Testis (tissue), 5 donors: ENCODE measurements at places on chromosomes 13 and 19.

- peaks cover 30% of the 10 kb centered on the region for H3K4me1 ChIP-seq
- no peaks in the 10 kb centered on the region for H3K27me3 ChIP-seq
- peak overlapping the region; percentile 99 for H3K27ac ChIP-seq
- H3K36me3 ChIP-seq, result no peaks in the 10 kb centered on the region
- DNase-seq, result peak; percentile 40
Measured at GRCh38 chr13:51804295-51805172, 571 bp upstream of the DHRS12 start.

DNA sequence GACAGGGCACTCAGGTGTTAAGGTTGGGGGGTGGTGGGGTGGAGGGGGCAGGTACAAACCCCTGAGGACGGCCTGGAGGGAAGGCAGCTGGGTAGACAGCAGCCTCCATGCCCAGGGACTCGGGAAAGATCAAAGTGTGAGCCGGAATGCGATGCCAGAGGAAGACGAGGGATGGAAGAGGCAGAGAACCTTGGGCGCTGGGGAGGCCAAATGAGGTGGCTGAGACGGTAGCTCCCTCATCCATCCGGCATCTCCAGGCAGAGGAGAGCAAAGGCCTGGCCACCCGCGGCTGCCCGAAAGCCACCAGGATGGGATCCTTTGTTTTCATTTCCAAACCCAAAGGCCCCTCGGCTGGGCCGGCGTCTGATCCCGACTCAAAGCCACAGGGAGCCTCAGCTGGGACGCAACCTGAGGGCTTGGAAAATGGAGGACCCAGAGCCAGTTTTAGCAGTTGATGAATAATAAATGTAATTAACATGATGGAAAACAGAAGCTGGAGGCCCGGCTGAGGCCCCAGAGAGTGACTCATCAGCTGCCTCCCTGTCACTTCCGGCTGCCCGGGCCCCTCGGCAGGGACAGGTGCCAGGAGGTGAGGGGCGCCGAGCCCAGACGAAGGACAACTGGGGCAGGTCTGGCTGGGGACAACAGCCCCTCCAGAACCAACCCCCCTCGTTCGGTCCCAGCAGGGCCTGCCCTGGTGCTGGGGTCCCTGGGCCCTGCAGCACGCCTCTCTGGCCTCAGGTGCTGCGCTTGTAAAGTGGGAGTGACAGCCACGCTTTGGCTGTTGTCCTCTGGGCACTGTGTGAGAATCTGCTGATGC, 61.6 kb downstream of the CEBPG start:
- no peak overlapping the region for H3K4me3 ChIP-seq
- H3K4me1 ChIP-seq, result peaks cover 3% of the 10 kb centered on the region
- no peak overlapping the region for H3K27ac ChIP-seq
- DNase-seq, result no peak
- H3K36me3 ChIP-seq, result no peaks in the 10 kb centered on the region

- H3K27ac ChIP-seq, result no peak overlapping the region
- DNase-seq, result peak; percentile 39
- peaks cover 16% of the 10 kb centered on the region for H3K4me1 ChIP-seq
- no peaks in the 10 kb centered on the region for H3K36me3 ChIP-seq
Measured at GRCh38 chr19:39497996-39498797, 550 bp upstream of the DLL3 start.

GRCh38 chr19:42069619-42070351, at the start of gene GRIK5:
GRIK5 (minus strand) TSS chr19:42070206; CDS start chr19:42065770, 4,436 bp downstream.
- H3K36me3 ChIP-seq, result no peaks in the 10 kb centered on the region
- no peak for DNase-seq
- no peak within 1 kb of the TSS for H3K4me3 ChIP-seq

DNA sequence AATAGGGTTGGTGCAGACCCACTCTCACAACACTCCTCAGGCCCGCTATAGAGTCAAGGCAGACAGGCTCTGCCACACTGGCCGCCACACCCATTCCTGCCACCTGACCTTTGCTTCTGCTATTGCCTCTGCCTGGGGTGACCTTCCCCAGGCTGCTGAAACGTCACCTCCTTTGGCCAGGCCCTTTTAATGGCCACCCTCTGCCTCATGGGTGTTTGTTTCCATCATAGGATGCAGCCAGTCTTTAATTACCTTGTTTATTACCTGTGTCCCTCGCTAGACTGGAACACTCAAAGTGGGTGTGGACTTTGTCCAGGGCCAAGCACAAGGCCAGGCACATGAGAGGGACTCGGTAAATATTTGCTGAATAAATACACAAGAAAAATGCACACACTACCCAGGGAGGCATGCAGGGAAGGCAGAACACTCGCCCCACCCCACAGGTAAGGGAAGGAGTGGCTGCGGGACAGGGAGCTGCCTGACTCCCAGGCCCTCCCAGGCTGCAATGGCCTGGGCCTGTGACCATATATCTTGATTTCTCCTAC, 3.2 kb downstream of the LSM4 start:
- H3K36me3 ChIP-seq, result no peaks in the 10 kb centered on the region
- no peak overlapping the region for H3K27ac ChIP-seq
- DNase-seq, result no peak
- no peak overlapping the region for H3K4me3 ChIP-seq
- peaks cover 24% of the 10 kb centered on the region for H3K4me1 ChIP-seq

DNA sequence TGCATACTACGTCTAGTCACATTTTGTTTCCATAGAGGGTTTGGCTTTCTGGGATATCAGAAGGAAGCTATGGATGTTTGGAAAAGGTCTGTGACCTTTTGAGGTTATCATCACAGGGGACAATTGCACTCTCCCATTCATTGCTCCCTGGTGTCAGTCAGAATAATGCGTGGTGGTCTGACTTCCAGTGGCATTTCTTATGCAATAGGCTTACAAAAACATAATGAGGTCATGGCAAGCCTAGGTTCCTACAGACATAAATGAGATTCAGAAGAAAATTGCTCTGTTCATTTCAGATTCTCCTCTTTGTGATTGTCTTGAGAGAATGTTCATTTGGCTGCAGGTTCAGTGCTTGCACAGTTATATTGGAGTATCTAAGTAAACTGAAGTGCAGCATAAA, 54.6 kb downstream of the ARHGAP35 start:
- no peaks in the 10 kb centered on the region for H3K27me3 ChIP-seq
- no peaks in the 10 kb centered on the region for H3K36me3 ChIP-seq
- DNase-seq, result no peak
- no peak overlapping the region for H3K27ac ChIP-seq
- no peak overlapping the region for H3K4me3 ChIP-seq

- no peaks in the 10 kb centered on the region for H3K36me3 ChIP-seq
- DNase-seq, result no peak
- peaks cover 5% of the 10 kb centered on the region for H3K4me1 ChIP-seq
- H3K27ac ChIP-seq, result no peak overlapping the region
- H3K27me3 ChIP-seq, result no peaks in the 10 kb centered on the region
Measured at GRCh38 chr13:31962731-31963370, 68.7 kb upstream of the FRY start.

DNA sequence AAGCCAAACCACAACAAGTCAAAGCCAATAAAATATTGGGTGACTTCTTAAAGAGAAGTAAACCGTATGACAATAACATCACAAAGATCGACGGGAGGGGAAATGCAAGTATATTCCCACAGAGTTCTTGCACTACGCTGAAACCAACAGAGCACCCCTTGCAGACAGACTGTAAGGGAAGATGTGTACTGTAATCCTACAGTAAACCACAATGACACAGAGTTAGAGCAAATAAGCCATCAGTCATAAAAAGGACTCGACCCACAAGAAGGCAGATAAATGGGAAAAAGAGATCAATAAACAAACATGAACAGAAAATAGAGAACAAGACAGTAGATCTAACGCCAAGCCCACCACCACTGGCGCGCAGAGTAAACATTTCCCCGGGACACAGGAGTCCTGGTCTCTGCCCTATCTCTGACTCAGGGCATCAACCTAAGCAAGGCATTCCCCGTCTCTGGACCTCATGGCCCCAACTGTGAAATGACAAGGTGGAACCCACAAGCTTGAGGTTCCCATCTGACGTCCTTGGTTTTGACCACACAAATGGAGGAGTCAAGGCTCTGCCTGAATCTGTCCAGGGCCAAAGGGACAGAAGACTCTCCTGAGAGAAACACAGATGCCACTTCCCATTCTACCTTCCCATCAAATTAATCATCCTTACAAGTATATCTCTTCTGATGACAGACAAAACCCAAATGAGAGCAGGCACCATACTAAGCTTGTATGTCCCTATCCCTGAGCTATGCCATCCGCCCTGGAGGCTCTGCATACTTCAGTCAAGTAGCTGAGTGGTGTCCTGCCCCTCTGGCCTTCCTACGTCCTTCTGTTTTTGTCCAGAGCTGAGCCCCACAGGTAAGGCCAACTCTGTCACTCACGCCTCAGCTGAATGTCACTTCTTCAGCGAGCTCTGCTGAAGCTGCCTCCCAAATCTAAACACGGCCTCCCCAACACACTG, 15.0 kb downstream of the SAFB2 start:
- H3K4me3 ChIP-seq, result no peak overlapping the region
- no peaks in the 10 kb centered on the region for H3K27me3 ChIP-seq
- DNase-seq, result no peak

DNA sequence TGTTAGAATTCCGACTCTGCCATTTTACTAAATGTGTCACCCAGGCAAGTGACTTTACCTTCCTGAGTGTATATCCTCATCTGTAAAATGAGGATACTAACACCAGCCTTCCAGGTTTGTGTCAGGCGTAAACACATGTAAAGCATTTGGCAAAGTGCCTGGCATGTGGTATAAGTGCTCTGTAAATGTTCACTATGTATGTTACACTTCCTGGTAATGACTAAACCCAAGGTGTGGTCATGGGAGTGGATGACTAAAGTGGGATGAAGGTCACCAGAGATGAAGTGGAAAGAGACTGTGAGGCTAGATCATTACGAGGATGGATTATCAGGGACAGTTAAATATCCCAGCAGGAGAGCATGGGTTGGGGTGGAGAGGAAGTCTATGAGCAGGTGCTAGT, 25.6 kb downstream of the DEDD2 start:
- no peaks in the 10 kb centered on the region for H3K4me1 ChIP-seq
- H3K27me3 ChIP-seq, result no peaks in the 10 kb centered on the region
- no peaks in the 10 kb centered on the region for H3K36me3 ChIP-seq
- no peak overlapping the region for H3K27ac ChIP-seq
- no peak overlapping the region for H3K4me3 ChIP-seq

DNA sequence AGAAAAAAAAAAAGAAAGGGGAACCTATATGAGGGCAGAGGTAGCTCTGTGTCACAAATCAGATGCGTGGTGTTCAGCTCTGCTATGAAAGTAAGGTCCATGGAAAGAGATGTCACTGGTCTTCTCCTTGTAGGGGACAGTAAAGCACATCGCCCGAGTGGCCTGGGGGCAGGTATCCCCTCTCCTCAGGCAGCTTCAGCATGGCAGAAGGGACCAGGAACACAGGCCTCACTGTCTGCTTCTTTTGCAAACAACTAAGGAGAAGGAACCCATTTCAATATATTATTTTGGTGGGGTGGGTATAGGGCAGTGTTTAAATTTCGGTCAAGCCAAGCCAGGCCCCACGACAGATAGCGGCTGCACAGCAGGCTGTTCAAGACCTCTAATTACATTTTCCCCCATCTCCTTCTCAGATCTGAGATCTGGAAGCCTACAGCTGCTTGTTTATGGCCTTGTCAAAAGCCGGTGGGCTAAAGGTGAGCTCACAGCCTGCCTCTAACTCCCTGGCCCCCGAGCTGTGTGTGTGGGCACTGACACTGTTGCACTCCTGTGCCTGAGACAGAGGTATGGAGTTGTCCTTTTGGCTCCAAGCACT, 72.8 kb downstream of the HSPH1 start:
- DNase-seq, result no peak
- no peak overlapping the region for H3K4me3 ChIP-seq
- no peak overlapping the region for H3K27ac ChIP-seq
- no peaks in the 10 kb centered on the region for H3K27me3 ChIP-seq

GRCh38 chr13:64397701-64398100, 2832.4 kb downstream of the PCDH9 start:
- H3K4me3 ChIP-seq, result no peak overlapping the region
- no peaks in the 10 kb centered on the region for H3K4me1 ChIP-seq
- no peak for DNase-seq
- H3K27me3 ChIP-seq, result no peaks in the 10 kb centered on the region
- H3K36me3 ChIP-seq, result no peaks in the 10 kb centered on the region

DNA sequence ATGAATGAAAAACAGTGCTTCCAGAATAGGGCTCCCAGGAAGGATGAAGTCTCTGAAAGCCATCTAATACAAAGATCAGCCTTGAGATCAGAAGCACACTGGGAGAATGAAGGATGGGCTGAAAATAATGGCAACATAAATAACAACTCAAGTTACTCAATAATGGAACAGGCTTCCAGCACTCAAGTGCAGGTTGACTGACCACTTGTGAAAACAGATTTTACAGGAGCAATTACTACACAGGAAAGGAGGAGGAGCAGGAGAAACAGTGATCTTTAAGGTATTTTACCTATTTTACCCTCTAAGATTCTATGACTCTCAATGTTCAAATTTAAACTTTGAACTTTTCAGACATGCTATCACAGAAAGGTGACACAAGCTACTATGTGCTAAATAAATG, 106.0 kb downstream of the USP12 start:
- no peak overlapping the region for H3K27ac ChIP-seq
- no peak overlapping the region for H3K4me3 ChIP-seq
- no peaks in the 10 kb centered on the region for H3K36me3 ChIP-seq

DNA sequence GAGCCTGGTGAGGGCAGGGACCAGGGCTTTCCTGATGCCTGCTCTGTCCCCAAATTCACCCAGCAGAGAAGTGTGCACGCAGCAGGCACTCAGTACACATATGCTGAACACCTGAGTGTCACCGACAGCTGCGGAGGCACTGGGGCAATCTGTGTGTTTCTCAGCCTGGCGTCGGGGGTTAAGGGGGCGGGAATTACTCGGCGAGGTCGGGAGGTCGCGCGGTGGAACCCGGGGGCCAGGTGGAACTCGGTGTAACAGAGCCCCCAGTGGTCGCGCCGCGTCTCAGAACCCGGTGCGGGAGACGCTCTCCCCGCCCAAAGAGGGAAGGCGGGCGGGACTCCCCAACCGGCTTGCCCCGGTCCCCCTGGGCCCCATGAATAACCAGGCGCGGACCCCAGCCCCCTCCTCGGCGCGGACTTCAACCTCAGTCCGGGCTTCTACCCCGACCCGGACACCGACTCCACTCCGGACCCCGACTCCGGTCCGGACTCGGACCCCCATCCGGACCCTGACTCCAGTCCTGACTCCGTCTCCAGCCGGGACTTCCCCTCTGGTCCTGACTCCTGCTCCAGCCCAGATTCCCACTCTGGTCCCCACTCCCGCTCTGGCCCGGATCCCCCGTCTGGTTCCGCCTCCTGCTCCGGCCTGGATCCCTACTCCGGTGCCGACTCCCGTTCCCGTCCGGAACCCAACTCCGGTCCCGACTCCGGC, at the start of gene SELENOV:
SELENOV (plus strand) TSS at position 300 of the 711 bp plus-strand sequence; CDS start at position 374, 74 bp downstream.
- H3K4me1 ChIP-seq, result peaks cover 3% of the 10 kb centered on the region
- H3K27ac ChIP-seq, result no peak within 1 kb of the TSS
- H3K27me3 ChIP-seq, result peaks cover 3% of the 10 kb centered on the region
- H3K4me3 ChIP-seq, result peak within 1 kb of the TSS; percentile 37
- no peak for DNase-seq

- H3K27me3 ChIP-seq, result no peaks in the 10 kb centered on the region
- H3K36me3 ChIP-seq, result no peaks in the 10 kb centered on the region
- no peak for DNase-seq
Measured at GRCh38 chr19:4430760-4431159, 26.8 kb downstream of the UBXN6 start.

GRCh38 chr19:14494910-14495671, 836 bp downstream of the GIPC1 start:
- no peaks in the 10 kb centered on the region for H3K36me3 ChIP-seq
- no peak for DNase-seq

GRCh38 chr13:110685305-110686020, 20.5 kb downstream of the CARS2 start:
- peaks cover 8% of the 10 kb centered on the region for H3K4me1 ChIP-seq
- no peak for DNase-seq
- H3K36me3 ChIP-seq, result no peaks in the 10 kb centered on the region
- no peaks in the 10 kb centered on the region for H3K27me3 ChIP-seq
- no peak overlapping the region for H3K27ac ChIP-seq
